ENCODE measurements at places on chromosomes 13 and 19.

DNA sequence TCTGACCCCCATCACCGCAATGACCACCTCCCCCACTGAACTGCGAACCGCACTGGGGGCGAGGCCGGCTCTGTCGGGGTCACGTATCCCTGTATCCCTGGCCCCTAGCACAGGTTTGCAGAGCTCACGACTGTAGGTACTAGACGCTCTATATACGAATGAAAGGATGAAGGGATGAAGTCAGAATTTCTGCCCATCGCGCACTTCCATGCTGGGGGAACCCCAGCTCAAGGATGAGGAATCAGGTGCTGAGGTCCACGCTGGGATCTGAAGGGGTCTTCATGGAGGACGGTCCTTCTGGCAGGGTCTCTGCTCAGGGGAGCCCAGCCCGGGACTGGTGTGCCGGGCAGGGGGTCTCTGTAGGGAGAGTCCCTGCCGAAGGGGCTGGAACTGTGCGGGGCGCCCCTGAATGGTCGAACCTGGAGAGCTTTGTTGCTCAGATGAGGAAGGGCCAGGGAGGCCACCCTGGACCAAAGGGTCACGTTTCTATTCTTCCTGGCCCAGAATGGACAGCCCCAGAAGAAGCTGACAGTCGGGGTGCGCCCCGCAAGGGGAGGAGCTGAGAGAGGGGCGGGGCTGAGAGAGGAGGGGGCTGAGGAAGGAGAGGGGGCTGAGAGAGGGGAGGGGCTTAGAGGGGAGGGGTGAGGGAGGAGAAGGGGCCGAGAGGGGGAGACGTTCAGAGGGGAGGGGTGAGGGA is 37.9 kb upstream of the SEMA6B start:
- DNase-seq = no peak

- DNase-seq = no peak
These were observed 195.2 kb downstream of the TSHZ3 start for GRCh38 chr19:31154021-31154420.

DNA sequence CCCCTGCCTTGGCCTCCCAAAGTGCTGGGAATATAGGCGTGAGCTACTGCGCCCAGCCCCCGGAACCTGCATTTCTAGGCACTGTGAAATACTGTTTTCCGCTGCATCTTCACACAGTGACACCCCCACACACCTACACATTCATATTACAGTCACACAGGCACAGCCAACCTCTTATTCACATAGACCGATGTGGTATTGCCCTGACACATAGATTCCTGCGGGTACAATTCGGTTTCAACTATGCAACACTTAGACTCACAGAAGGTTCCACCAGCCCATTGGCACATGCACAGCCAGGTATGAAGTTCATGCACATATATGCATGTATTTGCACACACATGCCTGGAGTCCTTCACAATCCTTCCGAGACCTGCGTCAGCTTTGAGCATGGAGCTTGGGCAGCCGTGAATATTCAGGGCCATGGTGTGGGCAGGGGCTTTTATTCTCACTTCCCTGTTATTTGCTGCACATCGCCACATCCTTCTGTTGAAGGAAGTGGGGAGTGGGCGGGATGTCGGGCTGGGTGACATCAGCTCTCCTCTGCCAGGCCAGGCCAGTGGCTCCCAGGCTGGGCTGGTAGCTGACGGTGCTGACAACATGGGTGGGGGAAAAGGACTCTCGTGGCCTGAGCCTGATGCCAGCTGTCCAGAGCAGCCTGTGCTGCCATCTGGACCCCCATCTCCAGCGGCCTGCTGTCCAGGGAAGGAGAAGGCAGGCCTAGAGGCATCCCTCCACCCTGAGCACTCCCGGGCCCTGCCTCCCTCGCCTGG is 5.4 kb upstream of the CDC37 start:
- DNase-seq = no peak

DNA sequence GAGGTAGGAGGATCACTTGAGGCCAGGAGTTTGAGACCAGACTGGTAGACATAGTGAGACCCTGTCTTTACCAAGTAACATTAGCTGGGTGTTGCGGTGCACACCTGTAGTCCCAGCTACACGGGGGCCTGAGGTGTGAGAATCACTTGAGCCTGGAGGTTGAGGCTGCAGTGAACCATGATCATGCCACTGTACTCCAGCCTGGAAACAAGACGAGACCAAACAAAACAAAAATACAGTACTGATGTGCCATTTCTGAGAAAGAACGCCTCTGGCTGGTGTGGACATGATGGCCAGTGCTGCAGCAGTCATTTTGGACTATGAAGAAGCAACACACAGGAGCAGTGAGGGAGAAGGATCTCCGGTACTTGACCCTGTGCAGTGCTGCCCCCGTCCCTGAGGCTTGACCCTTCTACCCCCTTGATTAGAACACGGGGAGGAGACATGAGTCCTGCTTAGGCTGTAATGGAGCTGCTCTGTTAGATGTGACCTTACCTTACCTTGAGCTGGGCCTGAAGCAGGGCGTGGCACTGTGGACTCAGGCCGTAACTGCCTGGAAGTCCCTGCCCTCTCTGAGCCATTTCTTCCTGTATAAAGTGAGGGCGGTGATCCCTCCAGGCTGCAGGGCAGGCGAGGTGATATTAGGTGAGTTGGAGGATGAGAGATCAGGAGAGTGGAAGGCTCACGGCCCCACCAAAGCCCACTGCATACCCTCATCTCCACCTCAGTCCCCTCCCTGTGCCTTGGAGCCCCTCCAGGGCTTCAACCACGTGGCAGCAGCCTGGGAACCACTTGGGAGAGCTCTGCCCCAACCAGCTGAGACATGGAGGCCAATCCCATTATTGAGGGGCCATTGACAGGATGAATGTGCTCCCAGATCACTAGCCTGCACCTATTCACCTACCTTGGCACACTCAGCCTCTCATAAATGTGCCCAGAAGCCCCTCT is 5.9 kb downstream of the RPL18A start:
- DNase-seq = no peak

All from mesothelial cell of epicardium (in vitro differentiated cells).